ENCODE measurements at places on chromosomes 1 and 21. TPM values are rescaled to one million over a fixed set of nuclear protein-coding genes. Genes with fewer than 3 reads are reported as not detected.

GRCh38 chr1:109616391-109616790 is 3.0 kb downstream of the GNAT2 start:
- peaks cover 8% of the 10 kb centered on the region for H3K4me1 ChIP-seq
- no peak overlapping the region for H3K4me3 ChIP-seq
- no peaks in the 10 kb centered on the region for H3K27me3 ChIP-seq

- no peak overlapping the region for H3K27ac ChIP-seq
- no peaks in the 10 kb centered on the region for H3K36me3 ChIP-seq
- no peak overlapping the region for H3K4me3 ChIP-seq
- no peaks in the 10 kb centered on the region for H3K4me1 ChIP-seq
- DNase-seq = no peak
- H3K27me3 ChIP-seq = no peaks in the 10 kb centered on the region
Measured at GRCh38 chr1:229859026-229859425, 208.0 kb upstream of the GALNT2 start.

The C1orf53 gene
- total RNA-seq = not detected

- H3K27me3 ChIP-seq = no peaks in the 10 kb centered on the region
- no peak for DNase-seq
- no peaks in the 10 kb centered on the region for H3K36me3 ChIP-seq
- no peak overlapping the region for H3K27ac ChIP-seq
- no peaks in the 10 kb centered on the region for H3K4me1 ChIP-seq
- no peak overlapping the region for H3K4me3 ChIP-seq
Measured at GRCh38 chr1:3306583-3307291, 147.7 kb upstream of the ARHGEF16 start.

The RIPPLY3 gene
- total RNA-seq = not detected

DNA sequence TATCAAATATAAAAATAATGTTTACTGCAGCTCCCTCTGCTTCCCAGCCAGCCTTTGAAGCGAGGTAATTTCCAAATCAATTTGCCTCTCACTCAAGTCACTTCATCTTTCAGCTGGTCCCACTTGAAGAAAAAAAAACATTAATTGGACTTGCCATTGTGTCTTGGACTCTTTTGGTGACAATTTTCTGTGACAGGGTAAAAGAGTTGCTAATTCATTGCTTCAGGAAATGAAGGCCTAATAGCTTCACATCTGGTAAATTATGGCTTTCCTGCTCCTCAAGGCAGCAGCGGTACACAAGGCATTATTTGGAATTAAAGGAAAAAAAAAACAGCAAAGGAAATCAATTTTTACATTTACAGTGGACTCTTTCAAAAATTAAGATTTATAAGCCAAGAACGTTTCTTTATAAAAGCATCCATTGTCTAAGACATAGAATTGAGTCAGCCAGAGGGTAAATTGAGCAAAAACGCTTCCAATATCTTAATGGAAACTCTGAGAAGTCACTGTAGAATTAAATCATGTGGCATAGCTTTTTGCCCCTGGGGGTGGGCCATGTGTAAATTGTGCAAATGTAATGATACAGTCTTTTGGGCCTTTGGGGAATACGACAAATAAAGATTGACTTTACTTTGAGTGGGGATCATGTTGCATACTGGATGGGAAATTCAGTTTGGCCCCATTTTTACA is 102.5 kb downstream of the LYPLAL1 start:
- no peak for DNase-seq
- H3K4me3 ChIP-seq = no peak overlapping the region
- no peaks in the 10 kb centered on the region for H3K36me3 ChIP-seq
- H3K27ac ChIP-seq = no peak overlapping the region

GRCh38 chr1:48552420-48552819 is 80.4 kb upstream of the SPATA6 start:
- no peak overlapping the region for H3K4me3 ChIP-seq
- H3K4me1 ChIP-seq = no peaks in the 10 kb centered on the region
- no peak for DNase-seq
- H3K27me3 ChIP-seq = no peaks in the 10 kb centered on the region
- H3K27ac ChIP-seq = no peak overlapping the region

The PRAMEF1 gene
- not detected for total RNA-seq

The ZBTB37 gene
- total RNA-seq = 11.0 TPM

The PROK1 gene
- total RNA-seq = not detected
